Endothelial cell (in vitro differentiated cells): ENCODE measurements at places on chromosomes 12 and 14. TPM values are rescaled to one million over a fixed set of nuclear protein-coding genes. Genes with fewer than 3 reads are reported as not detected.

The ANO2 gene
- total RNA-seq, result 4.5 TPM

DNA sequence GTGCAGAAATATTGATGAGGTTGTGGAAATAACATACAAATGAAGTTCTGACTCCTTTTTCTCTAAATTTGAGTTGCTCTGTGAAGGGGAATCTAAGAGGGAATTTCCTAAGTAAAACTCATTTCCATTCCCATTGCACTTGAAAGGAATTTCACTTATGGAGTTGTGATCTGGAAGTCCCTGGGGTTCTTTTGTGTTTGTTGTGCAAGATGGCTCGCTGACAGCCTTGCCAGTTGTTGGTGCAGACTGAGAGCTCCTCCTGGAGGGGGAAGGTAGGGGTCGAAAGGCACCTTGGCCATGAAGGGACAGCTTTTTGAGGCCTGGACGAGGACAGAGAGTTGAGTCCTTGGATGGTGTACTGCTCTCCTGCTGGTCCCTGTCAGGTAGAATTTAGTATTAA lies 72.0 kb downstream of the C12orf56 start:
- H3K27ac ChIP-seq, result no peak overlapping the region
- H3K36me3 ChIP-seq, result no peaks in the 10 kb centered on the region
- H3K4me3 ChIP-seq, result no peak overlapping the region
- peaks cover 8% of the 10 kb centered on the region for H3K4me1 ChIP-seq

DNA sequence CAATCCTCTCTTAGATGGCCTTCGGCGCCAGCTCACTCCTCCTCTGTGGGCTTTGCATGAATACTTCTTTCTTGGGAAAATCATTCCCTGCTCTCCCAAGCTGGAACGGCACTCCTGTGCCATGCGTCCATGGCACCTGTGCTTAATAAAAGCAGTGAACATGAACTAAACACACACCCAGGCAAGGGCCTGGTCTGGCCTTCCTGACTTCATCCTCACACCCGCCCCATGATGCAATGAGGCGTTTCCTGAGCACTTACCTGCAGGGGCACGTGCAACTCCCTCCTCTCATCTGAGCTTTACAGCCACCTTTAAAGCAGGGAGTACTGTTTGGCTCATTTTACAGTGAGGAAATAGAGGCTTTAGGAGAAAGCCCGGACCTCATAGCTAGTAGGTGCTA lies 219.8 kb downstream of the SLC41A2 start:
- peaks cover 9% of the 10 kb centered on the region for H3K4me1 ChIP-seq
- no peaks in the 10 kb centered on the region for H3K36me3 ChIP-seq
- H3K27me3 ChIP-seq, result peaks cover 6% of the 10 kb centered on the region
- DNase-seq, result no peak

DNA sequence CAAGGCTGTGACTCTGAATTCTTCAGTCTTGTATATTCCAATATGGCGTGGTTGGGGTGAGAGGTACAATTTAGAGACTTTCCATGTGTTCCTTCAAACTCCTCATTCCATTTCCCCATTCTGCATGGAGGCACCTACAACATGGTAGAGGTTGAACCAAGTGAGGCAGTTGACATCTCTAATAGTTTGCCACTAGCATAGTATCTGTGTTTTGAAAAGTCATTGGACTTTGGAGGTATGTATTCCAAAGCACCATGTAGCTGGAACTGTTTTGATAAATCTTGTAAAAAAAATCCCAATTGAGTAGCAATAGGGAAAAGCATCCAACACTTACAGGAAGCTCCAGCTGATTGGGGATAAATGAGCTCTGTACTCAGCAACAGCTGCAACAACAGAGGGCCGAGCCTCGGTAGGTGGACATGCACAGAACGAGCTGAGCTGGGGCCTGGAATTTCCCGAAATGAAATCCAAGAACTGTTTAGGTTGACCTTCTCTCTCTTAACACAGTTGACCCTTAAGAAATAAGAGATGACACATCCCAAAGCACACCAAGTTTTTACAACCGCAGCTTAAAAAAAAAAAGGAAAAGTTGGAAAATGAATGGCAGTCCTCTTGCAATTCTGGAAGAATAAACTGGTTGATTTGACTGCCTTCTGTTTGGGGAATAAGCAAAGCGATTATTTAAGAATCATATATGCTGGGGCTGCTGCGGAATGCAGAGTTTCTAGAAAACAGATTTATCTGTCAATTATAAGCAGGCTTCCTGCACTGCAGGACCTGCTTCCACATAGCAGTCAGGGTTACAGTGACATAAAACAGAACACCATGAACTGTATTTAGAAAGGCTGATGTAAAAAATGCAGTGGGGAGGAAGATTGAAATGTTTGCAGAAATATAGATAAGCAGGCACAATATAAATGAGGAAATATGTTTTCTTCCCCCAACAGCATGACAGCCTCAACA lies 194.6 kb upstream of the KRR1 start:
- H3K4me3 ChIP-seq, result no peak overlapping the region
- peaks cover 68% of the 10 kb centered on the region for H3K4me1 ChIP-seq
- no peaks in the 10 kb centered on the region for H3K27me3 ChIP-seq
- DNase-seq, result peak; percentile 14
- no peaks in the 10 kb centered on the region for H3K36me3 ChIP-seq
- H3K27ac ChIP-seq, result peak overlapping the region; percentile 85

- H3K4me1 ChIP-seq, result peaks cover 8% of the 10 kb centered on the region
- no peaks in the 10 kb centered on the region for H3K27me3 ChIP-seq
- DNase-seq, result no peak
- no peak overlapping the region for H3K4me3 ChIP-seq
- no peak overlapping the region for H3K27ac ChIP-seq
Observed at GRCh38 chr14:54599966-54600716, 33.2 kb downstream of the SAMD4A start.
